ENCODE measurements at places on chromosomes 6 and 20.

- DNase-seq: no peak
These were observed 159.8 kb upstream of the CDH4 start for GRCh38 chr20:61092251-61092650.

- no peak for DNase-seq
These were observed 613.5 kb downstream of the PTPRT start for GRCh38 chr20:42576167-42576566.

GRCh38 chr20:59792300-59792699 is 141.1 kb downstream of the SYCP2 start:
- DNase-seq: no peak

GRCh38 chr6:162416831-162417537 is 310.6 kb downstream of the PRKN start:
- no peak for DNase-seq

GRCh38 chr20:61871913-61872312 is 193.8 kb downstream of the TAF4 start:
- no peak for DNase-seq

DNA sequence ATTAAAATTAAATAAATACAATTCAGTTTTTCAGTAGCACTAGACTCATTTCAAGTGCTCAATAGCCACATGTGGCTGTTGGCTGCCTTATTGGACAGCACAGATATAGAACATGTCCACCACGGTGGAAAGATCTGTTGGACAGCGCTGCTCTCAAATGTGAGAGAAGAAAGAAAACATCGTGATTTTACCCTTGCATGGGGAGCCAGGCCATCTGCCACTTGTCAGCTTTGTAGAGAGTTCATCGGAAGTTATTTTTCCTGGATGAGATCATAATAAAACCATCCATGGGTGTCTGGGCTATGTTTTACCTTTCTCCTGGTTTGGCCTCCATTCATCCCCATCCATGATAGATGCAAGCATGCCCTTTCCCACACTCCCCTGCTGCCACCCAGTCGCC is 5.8 kb upstream of the KIF3B start:
- no peak for DNase-seq

DNA sequence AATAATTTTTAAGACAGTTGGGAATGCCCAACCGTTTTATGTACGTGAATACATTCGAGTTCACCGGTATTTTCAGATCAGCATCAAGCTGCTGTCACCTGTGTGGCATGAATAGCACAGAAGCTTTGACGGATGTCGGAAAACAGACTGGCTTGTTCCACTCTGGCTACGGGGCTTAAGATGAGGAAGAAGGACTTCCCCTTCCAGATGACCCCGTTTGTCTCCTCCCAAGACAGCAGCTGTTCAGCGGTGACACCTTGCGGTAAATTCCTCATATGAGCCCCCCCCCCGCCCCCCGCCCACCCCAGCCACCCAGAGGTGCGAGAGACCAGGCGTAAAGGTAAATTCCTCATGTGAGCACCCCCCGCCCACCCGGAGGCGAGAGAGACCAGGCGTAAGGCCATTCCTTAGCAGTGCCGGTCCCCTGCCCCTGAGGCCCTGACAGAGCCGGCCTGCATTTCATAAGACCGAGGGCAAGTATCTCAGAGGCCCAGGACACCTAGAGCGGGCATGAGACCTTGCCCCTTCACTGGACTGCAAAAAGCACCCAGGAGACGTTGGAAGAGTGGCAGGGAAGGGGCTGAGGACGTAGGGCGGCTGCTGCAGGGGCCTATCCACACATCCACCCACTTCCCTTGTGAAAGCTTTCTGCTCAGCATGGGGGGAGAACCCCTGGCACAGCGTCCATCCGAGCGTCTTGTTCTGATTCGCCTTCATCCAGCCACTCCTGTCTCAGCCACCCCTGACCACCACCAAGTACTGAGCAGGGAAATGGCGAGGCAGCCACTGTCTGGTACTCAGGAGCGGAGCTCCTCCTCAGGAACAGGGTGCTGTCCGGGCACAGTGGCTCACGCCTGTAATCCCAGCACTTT is 7.3 kb upstream of the PCMTD2 start:
- DNase-seq: no peak

GRCh38 chr20:31721408-31722256 is 1.0 kb downstream of the BCL2L1 start:
- no peak for DNase-seq

DNA sequence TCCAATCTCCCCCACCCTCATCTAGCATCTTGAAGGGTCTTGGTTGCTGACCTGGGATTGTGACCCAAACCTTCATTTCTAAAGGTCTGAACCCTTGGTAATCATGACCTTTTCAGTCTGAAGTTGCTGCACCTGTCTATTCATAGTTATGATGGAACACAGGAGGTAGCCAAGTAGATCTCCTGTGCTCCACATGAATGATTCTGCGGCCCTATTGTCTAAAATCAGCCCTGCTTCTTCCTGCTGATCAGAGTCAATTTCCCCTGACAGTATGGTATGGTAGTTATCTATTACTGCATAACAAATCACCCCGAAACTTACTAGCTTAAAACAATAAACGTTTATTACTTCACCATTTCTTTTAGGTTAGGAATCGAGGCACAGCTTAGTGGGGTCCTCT is 9.0 kb downstream of the OR2B6 start:
- no peak for DNase-seq

- DNase-seq: no peak
These were observed 312.5 kb upstream of the PLCB4 start for GRCh38 chr20:8756410-8756809.

DNA sequence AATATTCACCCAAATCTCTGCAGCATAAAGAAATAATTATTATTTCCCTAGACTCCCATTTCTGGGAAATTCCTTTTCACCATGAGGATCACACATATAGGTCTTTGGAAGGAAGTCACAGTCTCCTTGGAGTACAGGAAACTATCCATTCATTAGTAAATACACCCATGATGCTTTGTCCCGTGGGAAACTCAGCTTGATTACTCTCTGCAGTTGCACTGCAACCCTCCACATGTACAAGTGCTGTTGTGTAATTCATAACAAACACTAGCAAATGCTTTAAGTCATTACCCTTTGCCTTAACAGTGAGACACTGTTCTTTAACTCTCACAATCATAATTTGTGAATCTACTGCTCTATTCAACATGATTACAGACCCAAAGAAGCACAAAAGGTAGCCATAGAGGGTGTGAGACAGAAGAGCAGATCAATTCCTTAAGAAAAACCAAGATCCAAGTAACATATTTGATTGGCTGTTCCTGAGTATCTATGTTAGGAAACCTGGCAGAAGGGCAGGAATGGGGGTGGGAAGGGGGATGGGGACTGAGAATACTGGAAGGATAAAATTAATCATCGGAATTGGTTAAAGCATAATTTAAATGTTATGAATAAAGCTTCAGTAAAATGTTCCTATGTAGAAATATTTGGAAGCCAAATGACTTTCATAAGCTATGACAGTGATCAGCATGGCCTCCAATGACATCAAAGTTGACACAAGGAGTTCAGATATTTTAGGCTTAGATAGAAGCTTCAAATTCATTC is 268.0 kb downstream of the HACE1 start:
- DNase-seq: no peak

GRCh38 chr6:21110684-21111083 is 482.9 kb upstream of the SOX4 start:
- DNase-seq: no peak

- DNase-seq: no peak
These were observed 353.9 kb downstream of the HACE1 start for GRCh38 chr6:104505838-104506237.

GRCh38 chr20:11219192-11219591 is 545.4 kb upstream of the JAG1 start:
- no peak for DNase-seq
